ENCODE measurements at places on chromosomes 11 and 22. TPM values are rescaled to one million over a fixed set of nuclear protein-coding genes. Genes with fewer than 3 reads are reported as not detected.

Gene HORMAD2
- total RNA-seq, result not detected

GRCh38 chr22:48751539-48752437, 1075.9 kb downstream of the BRD1 start:
- H3K4me1 ChIP-seq, result no peaks in the 10 kb centered on the region
- no peak for DNase-seq
- no peaks in the 10 kb centered on the region for H3K27me3 ChIP-seq

DNA sequence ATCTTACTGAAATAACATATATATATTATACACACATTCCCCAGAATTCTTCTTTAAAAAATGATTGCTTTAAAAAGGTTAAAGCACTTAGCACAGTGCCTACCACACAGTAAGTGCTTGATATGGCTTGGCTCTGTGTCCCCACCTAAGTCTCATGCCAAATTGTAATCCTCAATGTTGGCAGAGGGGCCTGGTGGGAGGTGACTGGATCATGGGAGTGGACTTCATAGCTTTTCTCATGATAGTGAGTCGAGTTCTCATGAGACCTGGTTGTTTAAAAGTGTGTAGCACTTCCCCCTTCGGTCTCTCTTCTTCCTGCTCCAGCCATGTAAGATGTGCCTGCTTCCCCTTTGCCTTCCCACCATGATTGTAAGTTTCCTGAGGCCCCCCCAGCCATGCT, 6.2 kb downstream of the CRYAB start:
- no peak for DNase-seq
- no peak overlapping the region for H3K27ac ChIP-seq
- peaks cover 5% of the 10 kb centered on the region for H3K27me3 ChIP-seq
- no peaks in the 10 kb centered on the region for H3K4me1 ChIP-seq
- no peaks in the 10 kb centered on the region for H3K36me3 ChIP-seq

Gene KRTAP5-11
- total RNA-seq, result not detected

DNA sequence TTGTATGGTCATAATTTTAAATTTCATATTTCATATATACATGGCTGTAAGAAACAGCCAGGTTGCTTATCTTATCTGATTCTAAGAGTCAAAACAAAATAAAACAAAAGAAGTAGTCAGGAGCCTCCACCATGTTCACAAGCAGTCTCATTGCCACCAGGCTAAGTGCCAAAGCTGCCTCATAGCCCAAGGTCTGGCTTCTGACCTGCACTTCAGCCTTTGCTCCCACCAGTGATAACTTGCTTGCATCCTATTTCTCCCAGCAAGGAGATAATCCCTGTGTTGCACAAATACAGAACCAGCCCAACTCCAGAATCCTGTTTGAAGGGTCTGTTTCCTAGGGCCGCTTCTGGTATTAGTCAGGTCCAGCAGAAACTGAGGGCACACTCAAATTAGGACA, 53.9 kb upstream of the TSKU start:
- H3K27me3 ChIP-seq, result peaks cover 45% of the 10 kb centered on the region
- no peak overlapping the region for H3K27ac ChIP-seq
- H3K36me3 ChIP-seq, result no peaks in the 10 kb centered on the region
- H3K4me1 ChIP-seq, result no peaks in the 10 kb centered on the region
- no peak for DNase-seq

DNA sequence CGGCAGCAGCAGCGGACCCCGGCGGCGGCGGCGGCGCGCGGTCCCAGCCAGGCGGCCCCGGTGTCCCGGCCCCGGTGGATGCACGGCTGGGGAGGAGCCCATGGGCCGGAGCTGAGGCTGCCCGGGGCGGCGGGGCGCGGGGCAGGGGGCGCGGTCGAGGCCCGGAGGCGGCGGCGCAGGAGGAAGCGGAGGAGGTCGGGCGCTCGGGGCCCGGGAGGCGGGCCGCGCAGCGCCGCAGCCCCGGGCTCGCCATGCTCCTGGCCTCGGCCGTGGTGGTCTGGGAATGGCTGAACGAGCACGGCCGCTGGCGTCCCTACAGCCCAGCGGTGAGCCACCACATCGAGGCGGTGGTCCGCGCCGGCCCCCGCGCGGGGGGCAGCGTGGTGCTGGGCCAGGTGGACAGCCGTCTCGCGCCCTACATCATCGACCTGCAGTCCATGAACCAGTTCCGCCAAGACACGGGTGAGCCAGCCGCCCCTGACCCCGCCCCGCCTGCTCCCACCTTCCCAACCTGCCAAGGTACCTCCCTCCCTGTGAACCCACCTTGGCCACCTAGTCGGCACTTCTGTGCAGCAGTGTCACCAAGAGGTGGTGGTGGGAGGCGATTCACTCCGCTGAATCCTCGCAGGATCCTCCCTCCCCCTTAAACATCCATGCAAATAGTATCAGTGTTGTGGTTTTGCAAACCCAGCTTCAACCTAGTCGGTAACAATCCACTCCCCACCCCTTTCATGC, 580 bp downstream of the DTX4 start:
- H3K27me3 ChIP-seq, result peaks cover 47% of the 10 kb centered on the region
- DNase-seq, result no peak
- no peak overlapping the region for H3K27ac ChIP-seq
- no peaks in the 10 kb centered on the region for H3K36me3 ChIP-seq
- peak overlapping the region; percentile 64 for H3K4me3 ChIP-seq
- peaks cover 11% of the 10 kb centered on the region for H3K4me1 ChIP-seq

DNA sequence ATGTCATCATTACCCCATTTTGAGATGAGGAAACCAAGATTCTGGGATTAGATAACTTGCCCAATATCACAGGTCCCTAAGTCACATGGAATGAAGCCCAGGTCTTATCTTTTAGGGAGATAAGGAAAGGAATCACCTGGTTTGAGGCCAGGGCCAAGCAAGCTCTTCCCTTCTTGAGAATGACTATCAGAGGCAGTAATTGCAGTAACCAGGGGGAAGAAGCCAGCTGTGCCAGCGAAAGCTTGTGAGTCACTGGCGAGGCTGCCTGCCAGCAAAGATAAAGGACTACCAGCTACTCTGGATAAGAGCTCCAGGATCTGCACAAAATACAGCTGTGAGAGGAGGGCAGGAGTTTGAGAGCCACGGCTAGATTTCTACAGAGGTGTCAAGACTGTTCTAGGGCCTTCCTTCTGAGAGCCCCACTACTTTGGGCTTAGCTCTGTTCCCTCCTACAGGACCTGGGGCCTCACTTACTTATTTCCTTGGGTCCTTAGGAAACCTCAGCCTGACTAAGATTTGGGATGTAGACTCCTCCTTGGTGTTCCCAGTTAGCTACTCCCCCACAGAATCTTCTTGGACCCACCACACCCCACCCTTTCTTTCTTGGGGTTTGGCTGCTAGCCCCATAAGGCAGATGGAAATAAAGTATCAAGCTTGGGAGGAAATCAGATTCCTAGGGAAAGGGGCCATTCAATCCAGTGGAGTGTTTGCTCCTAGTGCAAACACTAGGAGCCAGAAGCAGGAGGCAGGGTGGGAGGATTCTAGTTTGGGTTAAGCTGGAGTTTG, 9.7 kb upstream of the CCKBR start:
- H3K36me3 ChIP-seq, result no peaks in the 10 kb centered on the region
- no peak overlapping the region for H3K4me3 ChIP-seq
- peak; percentile 81 for DNase-seq
- H3K4me1 ChIP-seq, result no peaks in the 10 kb centered on the region
- H3K27me3 ChIP-seq, result peaks cover 2% of the 10 kb centered on the region

Gene CCDC157
- total RNA-seq, result 2.9 TPM

DNA sequence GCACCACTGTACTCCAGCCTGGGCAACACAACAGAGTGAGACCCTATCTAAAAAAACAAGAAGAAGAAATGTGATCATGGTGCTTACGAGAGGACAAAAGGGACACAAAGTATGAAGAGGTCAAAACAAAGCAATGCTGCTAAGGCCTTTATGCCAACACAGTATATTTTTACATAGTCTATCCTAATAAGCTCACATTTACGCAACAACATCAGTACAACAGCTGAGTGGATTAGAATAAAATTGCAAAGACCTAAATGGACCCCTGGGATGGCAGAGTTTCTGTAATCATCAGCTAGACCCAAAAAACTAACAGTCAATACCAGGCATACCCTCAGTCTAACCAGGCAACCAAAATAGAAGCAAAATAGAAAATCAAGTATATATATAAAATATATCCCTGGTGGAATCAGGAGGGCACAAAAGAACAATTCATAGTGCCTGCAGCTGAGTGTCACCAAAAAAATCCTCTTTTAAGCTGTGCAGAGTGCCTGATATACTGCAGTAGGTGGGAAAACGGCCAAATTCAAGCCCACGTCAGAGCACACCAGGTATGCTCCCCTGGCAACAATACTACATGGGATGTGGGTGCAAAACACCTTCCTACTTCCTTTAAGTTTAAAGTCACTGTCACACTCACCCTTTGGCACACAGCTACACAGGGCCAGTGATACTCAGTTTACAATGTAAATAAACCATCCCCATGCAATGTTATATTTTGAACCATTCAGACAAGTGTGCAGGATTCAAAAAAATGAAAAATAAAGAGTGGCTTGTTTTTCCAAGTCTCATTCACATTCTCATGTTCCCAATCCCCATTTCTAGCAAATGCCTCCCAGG, 57.8 kb downstream of the RBFOX2 start:
- peaks cover 36% of the 10 kb centered on the region for H3K4me1 ChIP-seq
- DNase-seq, result no peak
- H3K27me3 ChIP-seq, result no peaks in the 10 kb centered on the region
- peak overlapping the region; percentile 12 for H3K4me3 ChIP-seq

DNA sequence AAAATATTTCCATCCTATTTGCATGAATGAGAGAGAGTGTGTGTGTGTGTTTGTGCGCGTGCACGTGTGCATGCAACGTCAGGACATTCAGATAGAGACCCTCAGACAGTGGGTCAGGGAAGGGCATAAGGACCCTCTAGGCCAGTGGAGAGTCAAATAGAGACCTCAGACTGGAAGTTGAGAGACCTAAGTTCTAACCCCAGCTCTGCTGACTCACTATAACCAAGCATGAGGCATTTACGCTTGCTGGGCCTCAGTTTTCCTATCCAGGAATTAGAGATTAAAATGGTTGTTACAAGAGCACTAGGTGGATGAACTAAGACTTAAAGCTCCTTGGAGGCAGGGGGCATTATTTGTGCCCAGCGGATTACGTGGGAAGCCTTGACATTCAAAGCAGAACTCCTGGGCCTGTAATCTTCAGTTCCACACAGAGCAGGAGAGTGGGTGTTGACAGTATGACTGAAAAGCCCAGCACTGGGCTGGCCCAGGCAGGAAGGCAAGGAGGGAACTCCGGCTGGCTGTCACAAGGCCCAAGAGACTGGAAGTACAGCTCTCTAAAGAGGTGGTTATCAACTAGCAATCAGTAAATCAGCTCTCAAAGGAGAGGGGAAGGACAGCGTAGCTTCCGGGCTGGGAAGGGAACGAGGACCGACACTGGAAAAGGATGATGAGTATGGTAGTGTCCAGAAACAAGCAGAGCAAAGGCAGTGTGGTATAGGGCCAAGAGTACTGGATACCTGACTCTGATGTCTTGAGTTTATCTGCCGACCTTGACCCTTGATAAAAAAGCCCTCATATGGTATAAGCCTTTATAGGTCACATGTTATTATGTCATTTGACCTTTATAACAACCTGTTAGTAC, 9.2 kb downstream of the RHOG start:
- no peak overlapping the region for H3K4me3 ChIP-seq
- H3K27me3 ChIP-seq, result no peaks in the 10 kb centered on the region
- peaks cover 5% of the 10 kb centered on the region for H3K4me1 ChIP-seq
- no peak overlapping the region for H3K27ac ChIP-seq
- H3K36me3 ChIP-seq, result peaks cover 16% of the 10 kb centered on the region
- no peak for DNase-seq

DNA sequence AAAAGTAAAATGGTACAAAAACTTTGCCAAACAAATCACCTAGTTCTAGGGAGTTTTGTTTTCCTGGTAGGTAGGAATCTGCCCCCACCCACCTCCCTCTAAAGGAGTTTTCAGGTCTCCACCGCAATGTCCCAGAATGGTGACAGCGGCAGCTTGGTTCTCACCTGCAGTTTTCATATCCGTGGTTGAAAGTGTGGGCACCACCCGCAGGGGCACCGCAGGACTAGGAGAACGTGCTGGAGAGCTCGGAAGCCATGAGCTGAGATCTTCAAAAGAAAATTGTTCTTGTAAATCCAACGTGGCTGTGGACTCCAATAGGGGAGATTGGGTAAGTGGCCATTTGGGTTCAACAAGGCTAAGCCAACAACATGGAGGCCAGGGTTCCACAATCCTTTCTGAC, 10.8 kb downstream of the NFRKB start:
- H3K4me1 ChIP-seq, result no peaks in the 10 kb centered on the region
- no peak for DNase-seq
- peaks cover 65% of the 10 kb centered on the region for H3K36me3 ChIP-seq
- no peak overlapping the region for H3K4me3 ChIP-seq

DNA sequence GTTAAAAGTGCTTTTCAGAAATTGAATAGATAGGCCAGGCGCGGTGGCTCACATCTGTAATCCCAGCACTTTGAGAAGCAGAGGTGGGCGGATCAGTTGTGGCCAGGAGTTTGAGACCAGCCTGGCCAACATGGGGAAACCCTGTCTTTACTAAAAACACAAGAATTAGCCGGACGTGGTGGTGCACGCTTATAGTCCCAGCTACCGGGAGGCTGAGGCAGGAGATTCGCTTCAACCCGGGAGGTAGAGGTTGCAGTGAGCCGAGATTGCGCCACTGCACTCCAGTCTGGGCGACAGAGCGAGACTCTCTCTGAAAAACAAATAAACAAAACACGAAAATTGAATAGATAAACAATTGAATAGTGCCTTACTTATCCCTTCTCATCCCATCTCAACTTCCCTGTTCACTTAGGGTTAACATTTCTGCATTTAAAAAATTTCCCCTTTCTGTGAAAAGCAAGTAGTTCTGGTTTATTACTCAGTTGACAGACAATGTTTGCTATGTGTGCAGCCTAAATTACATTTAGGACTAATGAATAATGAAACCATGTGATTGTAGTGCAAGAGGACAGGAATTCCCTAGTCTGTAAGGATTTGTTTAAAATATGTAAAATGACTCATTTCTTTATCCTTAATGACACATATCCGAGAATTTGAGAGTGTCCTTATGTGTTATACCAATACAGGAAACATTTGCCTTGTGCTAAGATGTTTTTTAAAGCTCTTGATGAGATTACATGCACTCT, 6.0 kb downstream of the RNF169 start:
- peak overlapping the region; percentile 87 for H3K27ac ChIP-seq
- peak overlapping the region; percentile 46 for H3K4me3 ChIP-seq
- H3K4me1 ChIP-seq, result peaks cover 26% of the 10 kb centered on the region
- peak; percentile 95 for DNase-seq

DNA sequence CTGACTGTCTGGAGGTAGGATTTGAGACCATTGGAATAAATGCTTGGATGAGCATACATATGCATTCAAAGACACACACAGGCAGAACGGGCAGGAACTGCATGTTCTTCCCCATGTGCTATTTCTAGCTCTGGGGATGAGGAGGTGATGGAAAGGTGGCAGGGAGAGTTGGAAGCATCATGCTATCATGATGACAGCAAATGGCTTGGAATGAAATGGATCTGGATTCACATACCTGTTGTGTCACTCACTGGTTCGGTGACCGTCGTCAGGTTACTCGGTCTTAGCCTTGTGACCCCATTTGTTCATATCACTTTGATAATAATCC, 627.9 kb upstream of the KIRREL3 start:
- no peak overlapping the region for H3K4me3 ChIP-seq
- no peak overlapping the region for H3K27ac ChIP-seq
- H3K36me3 ChIP-seq, result no peaks in the 10 kb centered on the region
- no peaks in the 10 kb centered on the region for H3K27me3 ChIP-seq

Gene RTN4RL2
- 0.50 TPM for total RNA-seq

- peak; percentile 84 for DNase-seq
- no peaks in the 10 kb centered on the region for H3K36me3 ChIP-seq
- no peaks in the 10 kb centered on the region for H3K27me3 ChIP-seq
- H3K4me3 ChIP-seq, result no peak overlapping the region
- no peak overlapping the region for H3K27ac ChIP-seq
Observed at GRCh38 chr11:112656772-112657428, 304.3 kb upstream of the NCAM1 start.

All from astrocyte (in vitro differentiated cells and primary cell).